ENCODE measurements at places on chromosomes 11 and 22. TPM values are rescaled to one million over a fixed set of nuclear protein-coding genes. Genes with fewer than 3 reads are reported as not detected.

Gene TEX54
- total RNA-seq = not detected

Gene CALCA
- 1.1 TPM for total RNA-seq

GRCh38 chr11:104836691-104837090, 61.6 kb downstream of the CASP12 start:
- no peak for DNase-seq

DNA sequence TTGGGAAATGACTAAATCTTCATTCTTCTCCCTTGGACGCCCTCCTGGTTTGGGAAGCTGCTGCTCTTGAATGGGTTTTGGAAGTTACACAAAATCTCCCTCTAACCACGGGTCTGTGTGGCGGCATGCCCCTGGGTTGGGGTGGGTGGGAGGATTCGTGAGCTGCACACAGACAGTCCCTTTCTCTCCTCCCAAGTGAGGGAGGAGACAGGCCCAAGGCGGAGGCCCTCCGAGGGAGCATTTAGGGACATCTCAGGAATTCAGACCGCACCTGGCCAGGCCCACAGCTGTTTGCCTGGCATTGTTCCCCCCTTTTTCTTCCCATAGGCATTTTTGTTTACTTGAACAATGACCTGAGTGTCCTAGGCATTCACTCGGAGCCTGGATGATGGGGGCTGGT, 94.1 kb downstream of the MPPED1 start:
- DNase-seq = peak; percentile 52

DNA sequence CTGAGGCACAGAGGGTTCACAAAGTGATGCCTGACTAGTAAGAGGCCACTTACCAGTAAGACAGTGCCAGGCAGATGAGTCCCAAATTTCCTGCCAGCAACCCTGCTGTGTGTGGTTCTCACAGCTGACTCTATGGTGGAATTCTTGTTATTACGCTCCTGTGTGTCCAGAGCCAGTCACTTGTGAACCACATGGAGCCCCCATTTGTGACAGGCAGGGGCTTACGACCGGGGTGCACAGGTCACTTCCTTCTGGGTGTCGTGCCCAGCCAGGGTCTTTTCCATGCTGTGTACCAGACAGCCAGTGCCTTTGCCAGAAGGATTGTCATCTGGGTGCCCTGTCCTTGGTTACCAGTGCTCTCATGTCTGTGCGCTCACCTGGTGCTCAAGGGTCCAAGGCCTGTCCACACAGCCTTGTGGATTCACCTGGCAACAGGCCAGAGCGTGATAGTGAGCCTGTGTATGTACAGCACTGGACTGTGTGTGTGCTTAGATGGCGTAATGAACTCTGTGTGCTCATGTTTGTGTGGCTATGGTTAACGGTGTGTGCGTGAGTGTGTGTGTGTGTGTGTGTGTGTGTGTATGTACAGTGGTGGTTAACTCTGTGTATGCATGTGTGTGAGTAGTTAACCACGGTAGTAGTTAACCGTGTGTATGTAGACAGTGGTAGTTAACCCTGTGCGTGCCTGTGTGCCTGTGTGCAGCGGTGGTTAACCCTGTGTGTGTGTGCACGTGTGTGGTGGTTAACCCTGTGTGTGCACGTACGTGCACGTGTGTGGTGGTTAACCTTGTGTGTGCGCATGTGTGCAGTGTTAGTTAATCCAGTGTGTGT, 18.6 kb downstream of the GRAMD4 start:
- DNase-seq = no peak

Gene NTM
- total RNA-seq = 4.7 TPM
